Stimulated activated naive CD4-positive, alpha-beta T cell treated with Interleukin-2 at 50 U/mL for 16 hours (primary cell): ENCODE measurements at places on chromosomes 5 and 9.

DNA sequence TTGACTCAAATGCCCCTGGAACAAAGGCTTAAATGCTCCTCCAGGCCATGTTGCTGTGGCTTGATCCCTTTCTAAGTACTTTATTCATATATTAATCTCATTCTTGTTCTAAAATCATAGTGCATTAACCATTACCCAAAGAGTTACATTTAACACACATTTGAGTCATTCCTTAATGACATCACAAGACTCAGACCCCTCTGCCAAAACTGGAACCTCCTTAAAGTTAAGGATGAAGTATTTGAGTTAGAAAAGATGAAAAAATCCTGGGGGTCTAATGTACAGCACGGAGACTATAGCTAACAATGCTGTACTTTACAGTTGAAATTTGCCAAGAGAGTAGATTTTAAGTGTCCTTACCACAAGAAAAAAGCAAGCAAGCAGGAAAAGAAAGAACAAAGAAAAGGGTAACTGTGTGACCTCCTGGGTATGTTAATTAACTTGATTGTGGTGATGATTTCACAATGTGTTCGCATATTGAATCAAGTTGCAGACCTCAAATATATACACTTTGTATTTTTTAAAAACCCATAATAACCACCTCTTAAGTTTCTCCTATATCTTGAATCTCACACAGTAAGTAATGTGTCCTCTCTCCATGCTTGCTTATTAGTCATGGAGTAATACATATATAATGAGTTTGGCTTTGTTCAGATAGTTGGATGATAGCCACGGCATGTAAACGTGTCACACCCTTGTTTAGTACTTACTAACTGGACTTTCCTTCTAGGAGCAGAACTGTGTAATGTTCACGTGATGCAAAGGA lies 376.9 kb downstream of the SEMA5A start:
- DNase-seq = no peak

DNA sequence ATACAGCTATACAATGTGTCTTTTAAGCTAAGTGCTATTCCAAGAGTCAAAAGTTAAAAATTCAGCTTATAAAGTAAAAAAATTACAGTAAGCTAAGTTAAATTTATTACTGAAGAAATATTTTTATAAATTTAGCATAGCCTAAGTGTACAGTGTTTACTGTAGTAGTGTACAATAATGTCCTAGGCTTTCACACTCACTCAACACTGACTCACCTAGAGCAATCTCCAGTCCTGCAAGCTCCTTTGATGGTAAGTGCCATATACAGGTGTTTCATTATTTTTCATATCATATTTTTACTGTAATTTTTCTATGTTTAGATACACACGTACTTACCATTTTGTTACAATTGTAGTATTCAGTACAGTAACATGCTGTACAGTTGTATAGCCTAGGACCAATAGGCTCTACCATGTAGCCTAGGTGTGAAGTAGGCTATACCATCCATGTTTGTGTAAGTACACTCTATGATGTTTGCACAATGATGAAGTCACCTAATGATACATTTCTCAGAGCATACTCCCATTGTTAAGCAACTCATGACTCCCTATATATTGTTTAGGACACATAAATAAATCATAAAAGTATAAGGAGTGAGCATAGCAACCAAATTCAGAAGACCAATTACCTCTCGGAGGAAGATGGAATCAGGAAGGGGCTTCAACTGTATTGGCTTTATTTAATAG lies 165.1 kb upstream of the SLC30A5 start:
- no peak for DNase-seq

- no peak for DNase-seq
Measured at GRCh38 chr9:133772581-133772980, 34.4 kb upstream of the SARDH start.

DNA sequence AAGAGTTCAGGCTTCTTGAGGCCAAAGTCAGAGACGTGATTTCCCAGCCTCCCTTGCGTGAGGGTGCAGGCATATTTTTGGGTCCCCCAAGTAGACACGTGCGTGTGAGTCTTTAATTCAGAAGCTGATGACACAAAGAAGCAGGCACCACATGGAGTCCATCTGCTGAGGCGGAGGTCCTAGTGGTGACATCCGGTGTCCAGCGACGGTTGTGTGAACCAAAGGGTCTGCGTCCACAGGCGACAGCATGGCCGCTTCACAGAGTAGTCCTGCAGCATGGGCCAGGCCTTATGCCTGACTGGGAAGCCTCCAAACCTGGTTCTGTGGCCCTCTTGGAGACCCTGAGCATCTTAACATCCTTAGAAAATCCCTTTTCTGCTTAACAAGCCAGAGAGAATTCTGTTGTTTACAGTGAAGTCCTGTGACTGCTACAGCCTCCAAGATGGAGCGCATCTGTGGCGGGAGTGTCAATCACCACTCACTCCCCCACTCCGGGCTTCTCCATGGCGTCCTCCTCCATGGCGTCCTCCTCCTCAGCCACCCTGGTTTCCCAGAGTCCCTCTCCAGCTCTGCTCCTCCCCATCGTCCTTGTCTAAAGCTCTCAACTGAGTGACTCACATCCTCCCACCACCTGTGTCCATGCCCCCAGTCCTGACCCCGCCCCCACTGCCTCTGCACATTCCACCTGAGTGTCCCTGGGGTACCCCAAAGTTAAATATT lies 133.8 kb downstream of the PAX5 start:
- DNase-seq = no peak

DNA sequence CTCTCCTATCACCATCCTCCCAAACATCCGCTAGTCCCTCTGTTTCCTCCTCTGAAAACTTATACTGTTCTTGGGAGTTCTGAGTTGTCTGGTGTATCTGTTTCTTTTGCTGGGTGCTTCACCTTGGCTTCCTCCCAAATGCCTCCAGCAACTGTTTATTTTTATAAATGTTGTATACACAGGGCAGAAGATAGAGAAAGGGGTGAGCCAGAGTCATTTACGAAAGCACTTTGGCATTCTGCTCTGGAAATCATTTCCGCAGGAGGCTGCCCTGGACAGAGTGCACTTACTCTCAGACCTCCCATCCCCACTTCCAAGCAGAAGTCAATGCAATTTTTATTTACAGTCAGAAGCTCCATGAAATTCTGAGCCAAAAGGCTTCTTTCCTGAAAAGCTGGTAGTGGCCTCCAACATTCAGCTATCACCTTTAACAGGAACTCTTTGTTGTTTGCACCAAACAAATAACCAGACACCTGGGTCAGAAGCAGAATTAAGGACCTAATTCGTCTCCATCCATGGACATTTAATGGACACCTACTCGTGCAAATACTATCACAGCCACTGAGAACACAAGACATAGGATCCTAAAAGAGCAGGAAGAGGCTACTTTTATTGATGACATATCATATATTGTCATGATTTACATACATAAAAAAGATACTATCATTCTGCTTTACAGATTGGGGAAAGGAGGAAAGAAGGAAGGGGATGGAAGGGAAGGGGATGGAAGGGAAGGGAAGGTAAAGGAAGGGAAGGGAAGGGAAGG lies 229.5 kb upstream of the PAPPA start:
- no peak for DNase-seq

DNA sequence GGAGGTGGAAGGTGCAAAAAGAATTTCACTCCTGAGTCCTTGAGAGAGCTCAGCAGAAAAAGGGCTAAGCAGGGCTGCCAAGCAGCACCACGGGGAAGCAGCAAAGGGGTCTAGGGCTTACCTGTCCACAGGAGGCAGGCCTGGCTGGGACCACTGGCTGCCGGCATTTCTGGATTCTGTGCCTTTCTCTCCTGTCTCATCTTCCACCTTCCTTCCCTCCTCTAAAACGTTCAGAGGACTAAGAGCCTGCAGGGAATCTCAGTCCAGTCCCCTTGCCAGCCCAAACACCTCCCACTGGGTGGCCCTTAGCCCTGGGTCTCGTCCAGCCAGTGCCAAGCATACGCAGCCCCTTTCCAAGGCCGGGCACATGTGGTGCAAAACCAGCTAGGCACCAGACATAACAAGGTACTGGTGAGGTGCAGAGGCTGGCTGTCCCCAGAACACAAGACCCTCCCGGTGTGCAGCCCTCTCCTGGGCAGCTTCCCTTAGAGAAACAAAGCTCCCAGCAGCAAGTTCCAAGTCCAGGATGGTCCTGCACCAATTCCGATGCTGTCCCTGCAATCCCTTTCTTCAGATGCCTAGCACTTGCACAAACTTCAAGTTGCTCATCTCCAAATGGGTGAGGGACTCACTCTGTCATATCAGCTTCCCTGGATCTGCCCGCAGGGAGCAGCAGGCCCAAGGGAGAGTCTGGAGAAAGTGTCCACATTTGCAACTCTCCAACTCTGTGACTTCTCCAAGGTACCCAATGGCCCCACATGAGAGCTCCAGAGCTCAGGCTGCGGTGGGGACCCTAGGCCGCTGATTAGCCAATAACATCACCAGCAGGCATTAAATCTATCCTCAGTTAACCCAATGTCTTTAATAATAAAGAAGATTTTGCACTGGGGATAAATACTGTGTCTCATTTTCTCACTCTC lies 126.3 kb downstream of the C5orf15 start:
- DNase-seq = no peak

- peak; percentile 5 for DNase-seq
Measured at GRCh38 chr5:114449860-114450421, 88.1 kb downstream of the KCNN2 start.

DNA sequence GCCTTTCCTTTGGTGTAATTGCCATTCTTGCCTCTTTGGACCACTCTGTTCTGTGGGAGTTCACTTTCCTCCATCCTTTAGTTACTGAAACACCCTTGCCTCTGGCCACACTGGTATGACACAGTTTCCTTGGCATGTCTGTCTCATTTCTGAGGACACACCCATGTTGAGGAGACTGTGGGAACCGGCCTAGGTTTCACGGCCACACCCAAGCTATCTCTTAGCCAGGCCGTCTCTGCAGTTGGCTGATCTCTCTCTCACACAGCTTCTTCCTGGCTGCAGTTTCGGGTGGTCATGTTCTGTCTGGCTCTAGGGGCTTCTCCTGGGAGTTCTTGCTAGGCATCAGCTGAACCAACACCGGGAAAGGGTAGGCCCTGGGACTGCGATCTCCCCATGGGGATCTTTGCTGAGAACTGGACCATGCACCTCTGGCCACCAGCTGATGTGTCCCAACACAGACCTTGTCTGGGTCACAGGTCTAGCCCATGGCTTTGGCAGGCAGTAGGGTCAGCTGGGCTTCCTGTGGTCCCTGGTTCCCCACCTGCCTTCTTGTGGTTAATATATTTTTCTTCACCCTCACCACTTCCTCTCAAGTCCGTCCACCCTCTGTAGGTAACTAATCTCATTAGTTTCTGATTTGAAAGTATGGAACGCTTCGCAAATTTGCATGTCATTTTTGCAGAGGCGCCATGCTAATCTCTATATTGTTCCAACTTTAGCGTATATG lies 24.9 kb downstream of the ARHGEF37 start:
- DNase-seq = no peak
